Activated CD8-positive, alpha-beta memory T cell treated with anti-CD3 and anti-CD28 coated beads for 1 hour (primary cell): ENCODE measurements at places on chromosomes 5 and 9.

DNA sequence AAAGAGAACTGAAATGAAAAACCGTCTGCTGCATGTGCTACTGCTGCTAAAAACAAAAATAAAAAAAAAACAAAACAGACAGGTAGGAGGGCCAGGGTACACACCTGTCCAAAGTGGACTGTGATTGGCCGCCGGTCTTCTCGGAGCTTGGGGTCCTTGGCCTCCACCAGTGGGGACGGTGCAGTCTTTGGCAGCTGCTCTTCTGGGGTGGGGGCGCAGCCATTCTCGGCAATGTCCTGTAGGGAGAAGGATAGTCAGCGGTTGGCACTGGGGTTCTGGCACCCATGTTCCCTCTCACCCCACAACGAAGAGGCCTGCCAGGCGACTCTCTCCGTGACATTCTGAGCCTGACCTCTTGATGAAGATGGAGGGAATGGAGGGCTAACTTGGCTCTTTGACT is 84.3 kb downstream of the CRB2 start:
- DNase-seq: no peak

GRCh38 chr5:136094189-136094912 is 38.3 kb upstream of the SMAD5 start:
- DNase-seq: no peak

DNA sequence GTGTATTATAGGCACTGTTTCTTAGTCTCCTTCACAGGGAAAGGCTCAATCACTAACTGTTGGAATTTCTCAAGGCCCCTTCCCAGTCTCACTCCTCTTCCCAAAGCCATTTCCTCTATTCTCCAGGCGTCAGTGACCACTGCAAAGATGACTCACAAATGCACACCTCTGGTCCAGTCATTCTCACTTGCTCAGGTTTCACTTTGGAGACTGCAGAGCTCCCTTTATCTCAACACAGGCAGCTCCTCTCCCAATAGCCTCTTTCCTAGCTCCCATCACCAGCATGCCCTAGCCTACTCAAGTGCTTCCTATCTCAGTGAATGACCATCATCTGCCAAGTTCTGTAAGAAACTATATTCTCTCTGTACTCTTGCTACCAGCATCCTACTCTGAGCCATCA is 323.6 kb downstream of the NTRK2 start:
- no peak for DNase-seq

- DNase-seq: no peak
Measured at GRCh38 chr5:181044093-181044599, 4.1 kb downstream of the BTNL9 start.

DNA sequence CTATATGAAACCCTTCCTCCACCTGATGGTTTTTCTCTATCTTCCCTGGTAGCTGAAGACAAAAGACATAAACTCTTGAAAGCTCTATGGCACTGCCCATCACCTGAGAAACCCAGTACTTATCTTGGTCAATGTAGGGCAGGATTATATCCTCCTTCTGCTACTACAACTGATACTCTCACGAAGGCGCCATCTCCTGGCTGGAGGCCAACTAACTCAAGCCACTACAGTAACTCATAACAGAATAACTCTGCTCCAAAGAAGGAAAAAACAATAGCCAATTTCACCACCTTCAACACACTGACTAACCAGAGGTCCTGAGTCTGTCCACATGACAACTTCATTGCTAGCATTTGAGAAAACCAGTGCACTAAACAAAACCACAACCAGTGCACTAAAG is 409.2 kb downstream of the CETN3 start:
- DNase-seq: no peak

DNA sequence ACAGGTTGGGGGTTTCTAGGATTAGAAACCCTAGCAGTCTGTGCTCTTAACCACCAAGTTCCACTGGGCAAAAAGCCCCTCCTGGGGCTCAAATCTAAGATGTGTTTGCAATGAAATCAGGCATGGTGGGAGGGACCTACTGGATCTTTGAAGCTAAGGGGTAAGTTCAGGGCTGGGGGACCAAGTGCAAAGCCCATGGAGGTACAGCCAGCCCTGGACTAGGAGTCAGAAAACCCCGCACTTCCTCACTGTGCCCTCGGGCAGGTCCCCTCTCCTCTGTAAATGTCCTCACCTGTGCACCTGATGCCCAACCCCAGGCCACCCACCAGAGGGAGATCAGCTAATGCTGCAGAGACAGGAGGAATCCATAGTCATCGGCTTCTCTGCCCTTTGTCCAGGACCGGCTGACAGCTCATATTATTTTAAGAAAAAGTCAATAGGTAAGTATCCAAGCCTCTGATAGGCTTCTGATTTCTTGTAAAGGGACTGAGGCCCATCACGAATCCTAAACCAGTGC is 138.3 kb downstream of the PAX5 start:
- DNase-seq: no peak

DNA sequence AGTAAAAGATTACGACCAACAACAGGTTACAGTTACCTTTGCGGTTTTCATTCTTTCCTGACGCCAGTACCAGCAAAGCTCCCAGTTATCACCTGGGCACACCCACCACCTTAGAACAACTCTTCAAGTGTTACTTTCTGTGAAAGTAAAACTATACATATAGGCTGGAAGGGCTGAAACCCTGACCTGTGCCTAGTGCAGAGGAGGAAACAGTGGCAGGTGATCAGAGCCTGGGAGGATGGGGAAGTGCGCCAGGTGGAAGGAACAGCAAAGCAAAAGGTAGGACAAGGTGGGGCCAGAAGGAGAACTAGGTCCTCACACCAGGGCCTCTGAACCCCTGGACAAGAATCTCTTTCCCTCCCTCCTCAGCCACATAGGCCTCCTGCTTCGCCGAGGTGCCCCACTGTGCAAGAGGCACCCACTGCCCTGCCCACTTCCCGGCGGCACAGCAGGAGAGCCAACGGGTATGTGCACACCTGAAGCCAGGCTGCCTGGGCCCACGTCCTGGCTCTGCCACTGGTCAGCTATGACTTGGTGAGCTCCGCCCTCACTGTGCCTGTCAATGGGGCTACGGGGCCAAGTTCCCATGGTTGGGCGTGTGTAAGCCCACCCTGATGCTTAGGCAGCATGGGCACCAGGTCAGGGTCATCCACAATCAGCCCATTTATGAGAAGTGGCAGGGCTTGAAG is 26.9 kb downstream of the BICD2 start:
- no peak for DNase-seq

- no peak for DNase-seq
Measured at GRCh38 chr9:134522976-134523375, 118.6 kb upstream of the COL5A1 start.

DNA sequence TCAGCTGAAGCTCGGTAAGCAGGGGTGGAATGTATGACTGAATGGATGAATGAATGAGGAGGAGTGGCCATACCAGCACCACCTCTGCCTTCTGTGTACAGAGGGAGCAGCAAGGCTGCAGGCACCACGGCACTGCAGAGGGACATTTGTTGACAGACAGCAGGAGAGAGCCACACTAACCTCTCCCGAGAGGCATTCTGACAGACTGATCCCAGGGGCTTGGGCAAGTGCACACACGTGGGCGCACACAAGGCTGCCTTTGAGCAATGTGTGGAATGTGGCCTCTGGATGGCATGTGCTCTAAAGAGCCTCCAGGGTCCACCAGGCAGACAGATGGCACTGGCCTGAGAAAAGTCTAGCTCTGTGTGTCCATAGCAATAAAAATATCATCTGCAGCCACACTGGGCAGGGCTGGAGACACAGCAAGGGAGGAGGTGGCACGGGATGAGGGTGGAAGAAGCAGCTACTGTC is 111.8 kb downstream of the ACTL7B start:
- no peak for DNase-seq

DNA sequence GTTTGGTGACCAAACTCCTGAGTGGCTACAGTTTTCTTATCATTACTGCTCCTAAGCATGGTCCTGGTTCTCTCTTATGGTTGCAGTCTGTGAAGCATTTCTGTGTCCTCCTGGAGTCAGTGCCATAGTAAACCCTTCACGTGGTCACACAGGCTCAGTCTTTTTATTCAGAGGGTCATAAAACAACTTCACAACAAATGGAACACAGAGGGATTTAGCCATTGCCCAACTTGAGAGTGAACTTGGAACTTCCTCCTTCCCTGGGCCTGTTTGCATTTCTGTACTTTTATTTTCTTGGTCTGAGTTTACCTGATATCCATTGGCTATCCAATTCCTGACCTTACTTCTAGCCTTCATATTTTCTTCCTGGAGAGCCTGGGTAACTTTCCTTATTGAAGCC is 144.9 kb downstream of the CCDC192 start:
- DNase-seq: no peak

DNA sequence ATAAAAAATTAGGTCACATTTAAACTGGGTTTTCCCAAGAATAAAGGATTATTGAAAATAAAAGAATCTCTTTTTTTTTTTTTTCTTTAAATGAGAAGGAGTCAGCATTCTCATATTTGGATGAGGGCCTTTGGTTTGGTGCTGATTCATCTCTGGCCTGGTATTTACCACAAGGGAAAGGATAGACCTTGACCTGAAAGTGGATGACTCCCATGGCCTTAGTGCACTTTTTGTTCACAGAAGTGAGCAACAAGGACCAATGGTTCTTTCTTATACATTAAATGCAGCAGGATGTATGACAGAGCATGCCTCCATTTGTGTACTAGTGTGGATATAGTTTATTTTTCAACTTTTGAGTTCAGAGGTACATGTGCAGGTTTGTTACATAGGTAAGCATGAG is 6.9 kb downstream of the YTHDC2 start:
- DNase-seq: no peak

DNA sequence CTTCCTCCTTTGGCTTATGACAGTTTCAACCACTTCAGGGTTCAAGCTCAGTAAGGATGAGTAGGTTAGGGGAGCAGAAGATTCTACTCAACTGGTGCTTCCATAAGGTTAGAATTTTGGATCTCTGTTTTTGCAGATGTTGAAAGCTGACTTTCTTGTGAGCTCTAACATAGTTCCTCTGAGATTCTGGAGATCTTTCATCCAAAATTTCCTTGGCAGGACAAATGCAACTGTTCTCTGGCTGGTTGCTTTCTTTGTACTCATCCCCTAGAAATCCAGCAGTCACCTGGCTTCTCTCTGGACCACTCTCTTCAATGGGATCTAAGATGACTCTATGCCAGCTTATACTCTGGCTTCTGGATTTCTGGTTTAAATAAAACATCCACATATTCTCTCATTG is 189.6 kb downstream of the ESM1 start:
- DNase-seq: no peak

- DNase-seq: no peak
Measured at GRCh38 chr9:14347406-14348122, 33.6 kb upstream of the NFIB start.

GRCh38 chr9:111712369-111712768 is 51.0 kb downstream of the GNG10 start:
- no peak for DNase-seq
